ENCODE measurements at places on chromosomes 7 and 10. TPM values are rescaled to one million over a fixed set of nuclear protein-coding genes. Genes with fewer than 3 reads are reported as not detected.

- no peak for DNase-seq
- peaks cover 5% of the 10 kb centered on the region for H3K36me3 ChIP-seq
- peak overlapping the region; percentile 12 for H3K27ac ChIP-seq
- H3K4me3 ChIP-seq: no peak overlapping the region
- no peaks in the 10 kb centered on the region for H3K27me3 ChIP-seq
These were observed 35.3 kb upstream of the PFKFB3 start for GRCh38 chr10:6167456-6167855.

The SPDYE5 gene
- total RNA-seq: not detected

DNA sequence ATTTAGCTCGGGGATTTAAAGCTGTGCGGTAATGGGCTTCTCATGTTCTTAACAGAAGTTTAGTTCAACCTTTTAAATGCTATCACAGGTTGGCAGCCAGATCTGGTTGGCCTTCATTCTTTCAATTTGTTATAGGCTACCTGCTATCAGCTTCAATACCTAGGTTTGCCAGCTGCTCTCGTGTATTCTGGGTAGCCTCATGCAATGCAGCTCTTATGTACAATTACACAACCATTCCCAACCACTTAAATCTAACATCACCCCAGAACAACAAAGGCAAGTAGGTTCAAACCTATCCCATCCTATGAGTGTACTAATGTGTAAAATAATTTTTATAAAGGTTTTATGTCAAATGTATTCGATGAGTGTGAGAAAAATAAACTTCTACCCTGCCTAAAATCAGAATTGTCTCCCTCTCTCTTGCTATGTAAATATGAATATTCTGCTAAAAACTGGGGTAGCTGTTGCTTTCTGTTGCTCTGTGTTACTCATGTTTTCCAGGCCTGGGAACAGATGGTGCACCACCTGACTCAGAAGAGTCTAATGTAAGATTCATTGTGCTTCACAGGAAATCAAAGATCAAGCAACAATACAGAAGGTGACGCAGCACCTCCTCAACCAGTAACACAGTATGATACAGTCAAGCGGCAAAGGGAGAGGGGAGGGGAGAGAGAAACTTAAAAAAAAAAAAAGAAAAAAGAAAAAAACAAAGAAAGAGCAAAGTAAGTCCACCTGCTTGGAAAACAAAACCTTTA lies 188.6 kb downstream of the ETV1 start:
- no peaks in the 10 kb centered on the region for H3K27me3 ChIP-seq
- H3K27ac ChIP-seq: peak overlapping the region; percentile 85
- no peak overlapping the region for H3K4me3 ChIP-seq
- DNase-seq: no peak
- H3K36me3 ChIP-seq: no peaks in the 10 kb centered on the region

GRCh38 chr7:104241538-104242209 lies 33.9 kb upstream of the ORC5 start:
- peaks cover 11% of the 10 kb centered on the region for H3K4me1 ChIP-seq
- H3K4me3 ChIP-seq: no peak overlapping the region
- H3K36me3 ChIP-seq: no peaks in the 10 kb centered on the region

The AOAH gene
- not detected for total RNA-seq

The SPAG6 gene
- total RNA-seq: not detected
